ENCODE measurements at places on chromosomes 3 and 15.

DNA sequence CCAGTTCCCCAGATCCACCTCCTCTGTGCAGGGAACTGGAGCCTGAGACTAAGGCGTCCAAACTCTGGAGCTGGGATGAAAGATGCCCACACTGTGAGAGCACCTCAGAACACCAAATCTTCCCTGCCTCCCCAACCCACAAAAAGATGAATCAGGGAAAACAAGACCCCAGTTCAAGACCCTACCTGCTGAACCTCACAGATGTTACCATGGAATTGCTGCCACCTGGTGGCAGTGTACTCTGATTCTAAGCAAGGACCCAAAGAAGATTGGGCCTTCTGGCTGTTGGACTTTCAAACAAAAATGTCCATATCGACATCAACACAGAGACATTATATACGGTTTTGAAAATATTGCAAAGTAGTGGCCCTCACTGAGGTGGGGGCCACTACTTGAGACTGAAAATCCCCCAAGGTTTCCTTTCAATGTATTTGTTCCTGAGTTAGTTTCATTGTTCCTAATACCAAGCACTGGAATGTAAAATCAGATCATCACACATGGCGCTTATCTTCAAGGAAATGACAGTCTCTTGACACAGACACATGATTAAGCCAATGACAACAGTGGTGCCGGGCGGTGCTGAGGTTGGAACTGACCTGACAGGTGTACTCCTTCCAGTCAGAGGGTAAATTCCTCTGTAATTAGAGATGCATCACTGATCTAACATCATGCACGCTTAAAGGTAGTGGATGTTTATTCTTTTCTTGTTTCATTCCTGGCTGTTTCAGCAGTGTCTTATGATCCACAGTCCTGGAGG lies 67.6 kb downstream of the SLC6A11 start:
- DNase-seq: no peak

- no peak for DNase-seq
These were observed 165.6 kb downstream of the LPP start for GRCh38 chr3:188319569-188319968.

DNA sequence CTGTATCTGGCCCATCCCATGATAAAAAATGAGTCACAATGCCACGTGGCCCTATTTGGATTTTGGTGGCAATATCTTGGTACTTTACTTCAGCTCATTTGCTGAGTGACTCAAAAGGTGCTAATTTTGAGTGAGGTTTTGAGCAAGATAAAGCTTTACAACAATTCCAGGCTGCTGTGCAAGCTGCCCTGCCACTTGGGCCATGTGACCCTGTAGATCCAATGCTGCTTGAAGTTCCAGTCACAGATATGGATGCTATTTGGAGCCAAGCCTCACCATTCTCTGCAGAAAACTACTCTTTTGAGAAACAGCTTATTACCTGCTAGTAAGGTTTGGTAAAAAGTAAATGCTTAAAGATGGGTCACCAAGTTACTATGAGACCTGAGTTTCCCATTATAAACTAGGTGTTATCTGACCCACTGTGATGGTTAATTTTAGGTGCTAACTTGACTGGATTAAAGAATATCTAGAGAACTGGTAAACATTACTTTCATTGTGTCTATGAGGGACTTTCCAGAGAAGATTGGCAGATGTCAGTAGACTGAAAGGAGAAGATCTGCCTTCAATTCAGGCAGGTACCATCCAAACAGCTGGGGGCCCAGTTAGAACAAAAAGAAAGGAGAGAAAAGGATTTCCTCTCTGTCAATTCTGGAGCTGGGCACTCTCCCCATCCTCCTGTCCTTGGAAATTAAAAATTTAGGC lies 1083.9 kb downstream of the DIPK2A start:
- DNase-seq: no peak

GRCh38 chr3:125062904-125063618 lies 7.3 kb upstream of the HEG1 start:
- no peak for DNase-seq

DNA sequence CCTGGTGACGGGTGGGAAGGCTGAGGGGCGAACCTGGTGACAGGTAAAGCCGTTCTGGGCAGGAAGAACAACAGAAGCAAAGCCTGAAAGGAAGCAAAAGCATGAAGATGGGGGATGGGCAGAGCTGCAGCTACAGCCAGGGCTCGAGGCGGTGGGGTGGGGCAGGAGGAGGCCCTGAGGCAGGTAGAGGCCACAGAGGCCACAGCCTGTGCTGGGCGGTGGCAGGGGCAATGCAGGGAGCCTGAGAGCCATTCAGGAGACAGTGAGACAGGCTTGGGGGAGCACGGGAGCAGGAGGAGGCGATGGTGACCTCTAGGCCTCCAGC lies 8.2 kb downstream of the PCSK6 start:
- no peak for DNase-seq

DNA sequence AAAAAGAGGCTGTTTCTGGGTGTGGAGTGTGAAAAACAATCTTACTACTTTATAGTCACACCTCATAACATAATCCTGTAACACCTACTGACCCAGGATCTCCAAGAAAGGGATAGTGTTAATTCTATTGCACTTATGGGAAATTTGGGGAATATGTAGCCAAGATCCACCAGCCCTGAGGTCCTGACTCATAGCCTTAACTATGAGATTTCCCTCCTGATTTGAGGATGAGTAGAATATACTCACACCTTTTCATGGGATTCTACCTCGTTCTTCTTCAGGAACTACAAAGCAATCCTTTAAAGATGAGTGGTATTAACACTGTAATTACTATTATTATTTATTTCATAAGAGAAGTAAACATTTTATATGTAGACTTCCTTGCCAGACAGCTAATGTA lies 315.2 kb downstream of the MECOM start:
- no peak for DNase-seq

GRCh38 chr3:152301745-152302181 lies 33.0 kb downstream of the MBNL1 start:
- DNase-seq: no peak

DNA sequence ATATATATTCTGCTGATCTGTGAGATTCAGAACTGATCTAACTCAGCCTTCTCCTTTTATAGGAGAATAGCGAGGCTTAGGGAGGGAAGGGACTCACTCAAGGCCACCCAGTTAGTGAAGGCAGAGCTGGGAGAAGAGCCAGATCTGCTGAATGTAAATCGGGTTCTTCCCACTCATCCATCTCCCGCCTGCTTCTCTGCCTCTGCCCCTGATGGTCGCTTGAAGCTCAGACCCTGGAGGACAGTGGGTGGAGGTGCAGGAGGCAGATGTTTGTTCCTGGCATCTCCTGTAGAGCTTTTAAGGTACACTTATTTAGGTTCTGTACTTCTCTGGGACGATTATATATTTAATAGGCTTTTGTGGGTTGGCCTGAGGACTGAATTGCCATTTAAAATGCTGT lies 4.3 kb downstream of the PDIA5 start:
- DNase-seq: no peak

- no peak for DNase-seq
These were observed 16.9 kb downstream of the TCAIM start for GRCh38 chr3:44355362-44356033.

DNA sequence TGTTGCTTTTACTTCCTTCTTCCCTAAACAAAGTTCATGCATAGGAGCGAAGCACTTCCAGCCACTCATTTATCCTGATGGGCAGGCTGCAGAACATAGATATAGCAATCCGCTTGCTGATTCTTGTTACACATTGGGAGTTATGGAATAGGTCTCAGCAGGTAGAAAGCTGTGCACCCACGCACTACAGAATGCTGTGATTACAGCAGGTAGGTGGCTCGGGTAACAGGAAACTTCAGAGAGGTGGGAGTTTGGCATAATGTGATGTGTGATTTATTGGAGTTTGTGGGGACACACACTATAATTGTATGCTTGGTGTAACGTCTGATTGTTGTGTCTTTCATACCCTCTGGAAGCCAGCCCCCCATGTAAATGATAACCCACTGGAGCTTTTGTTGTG lies 99.2 kb upstream of the MEIS2 start:
- DNase-seq: no peak

DNA sequence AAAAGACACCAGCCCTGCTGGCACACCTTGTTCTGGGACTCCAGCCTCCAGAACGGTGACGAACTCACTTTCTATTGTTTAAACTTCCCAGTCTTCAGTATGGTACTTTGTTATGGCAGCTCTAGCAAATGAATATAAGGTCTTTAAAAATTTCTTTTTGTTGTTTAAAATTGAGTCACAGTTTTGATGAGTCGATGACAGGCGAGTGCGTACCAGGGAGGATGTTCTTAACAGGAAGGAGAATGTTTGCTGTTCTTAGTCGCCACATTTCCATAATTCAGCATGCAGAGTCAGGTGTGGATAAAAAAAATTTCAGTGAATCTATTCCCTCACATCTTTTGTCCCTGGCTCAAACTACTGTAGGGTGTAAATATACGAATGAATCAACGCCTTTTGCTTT lies 12.4 kb downstream of the DNASE1L3 start:
- DNase-seq: no peak

All from stimulated activated CD4-positive, alpha-beta T cell treated with anti-CD3 and anti-CD28 coated beads, Interleukin-4, amount 100 ng/mL, for 4 hours (primary cell).